Stimulated activated CD8-positive, alpha-beta memory T cell treated with anti-CD3 and anti-CD28 coated beads, Interleukin-4, amount 100 ng/mL, for 1 hour (primary cell): ENCODE measurements at places on chromosomes 5 and 9.

GRCh38 chr9:27090231-27090630 is 18.8 kb upstream of the TEK start:
- no peak for DNase-seq

DNA sequence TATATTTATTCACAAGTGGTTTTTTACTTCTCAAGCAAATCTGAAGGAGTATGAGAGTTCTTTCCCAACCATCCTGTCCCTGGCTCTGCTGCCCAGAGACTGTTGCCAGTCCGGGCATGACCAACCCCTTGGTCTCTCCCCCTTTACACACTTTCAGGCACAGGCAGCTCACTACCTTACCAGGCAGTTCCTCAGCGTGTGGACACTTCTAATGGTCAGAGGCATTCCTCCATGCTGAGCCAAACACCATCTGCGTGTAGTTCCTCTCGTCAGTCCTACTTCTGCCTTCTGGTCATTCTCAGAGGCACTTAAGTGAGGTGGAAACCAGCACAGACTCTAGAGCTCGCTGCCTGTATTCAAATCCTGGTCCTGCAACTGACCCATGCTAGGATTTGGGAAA is 56.1 kb downstream of the TSTD2 start:
- no peak for DNase-seq

DNA sequence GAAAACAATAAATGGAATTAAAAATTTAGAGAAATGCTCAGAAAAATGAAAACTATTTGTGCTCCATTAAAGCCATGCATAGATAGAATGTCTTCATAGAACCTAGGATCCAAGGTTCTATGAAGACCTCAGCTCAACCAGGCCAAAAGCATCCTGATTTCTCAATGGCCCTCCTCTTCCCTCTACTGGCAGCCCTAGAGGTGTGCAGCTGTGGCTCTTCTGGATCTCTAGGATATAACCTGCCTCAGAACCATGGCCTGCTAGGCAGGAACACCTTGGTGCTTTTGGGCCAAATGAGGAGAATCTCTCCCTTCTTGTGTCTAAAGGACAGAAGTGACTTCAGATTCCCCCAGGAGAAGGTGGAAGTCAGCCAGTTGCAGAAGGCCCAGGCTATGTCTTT is 15.1 kb downstream of the IFNA1 start:
- DNase-seq = no peak

DNA sequence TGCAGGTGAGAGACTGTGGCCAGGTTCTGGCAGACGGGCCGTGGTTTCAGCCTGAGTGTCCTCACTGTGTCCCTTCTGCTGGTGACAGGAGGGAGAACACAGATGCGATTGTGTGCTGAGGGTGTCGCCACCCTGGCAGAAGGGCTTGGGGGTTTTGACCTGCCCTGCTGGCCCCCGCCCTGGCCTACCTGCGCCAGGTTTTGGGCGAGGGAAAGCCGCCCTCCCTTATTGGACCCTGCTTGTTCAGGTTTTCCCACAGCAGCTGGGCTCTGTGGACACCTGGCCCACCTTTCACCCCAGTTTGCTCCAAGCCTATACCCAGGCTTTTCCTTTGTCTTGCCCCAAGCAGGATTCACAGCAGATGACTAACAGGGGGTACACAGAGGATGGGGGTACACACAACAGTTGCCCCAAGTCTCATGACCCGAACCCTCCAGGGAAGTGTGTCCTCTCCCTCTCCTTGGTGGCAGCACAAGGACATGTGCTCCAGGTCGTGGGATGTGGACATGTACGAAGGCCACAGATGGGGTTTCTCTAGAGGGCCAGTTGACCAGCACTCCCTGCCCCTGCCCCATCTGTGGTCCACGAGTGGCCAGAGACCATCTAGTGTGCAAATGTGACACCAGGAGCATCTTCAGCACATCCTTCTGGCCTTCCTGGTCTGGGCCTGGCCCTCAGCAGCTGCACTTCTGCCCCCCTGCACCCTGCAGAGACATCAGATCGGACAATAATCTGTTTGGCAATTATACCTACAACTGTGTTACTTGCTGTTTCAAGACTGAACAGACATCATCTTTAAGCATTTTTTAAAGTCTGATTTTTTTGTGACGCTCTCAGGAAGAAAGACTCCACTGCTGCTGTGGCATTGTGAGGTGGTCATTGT is 265.8 kb upstream of the IRX4 start:
- no peak for DNase-seq

DNA sequence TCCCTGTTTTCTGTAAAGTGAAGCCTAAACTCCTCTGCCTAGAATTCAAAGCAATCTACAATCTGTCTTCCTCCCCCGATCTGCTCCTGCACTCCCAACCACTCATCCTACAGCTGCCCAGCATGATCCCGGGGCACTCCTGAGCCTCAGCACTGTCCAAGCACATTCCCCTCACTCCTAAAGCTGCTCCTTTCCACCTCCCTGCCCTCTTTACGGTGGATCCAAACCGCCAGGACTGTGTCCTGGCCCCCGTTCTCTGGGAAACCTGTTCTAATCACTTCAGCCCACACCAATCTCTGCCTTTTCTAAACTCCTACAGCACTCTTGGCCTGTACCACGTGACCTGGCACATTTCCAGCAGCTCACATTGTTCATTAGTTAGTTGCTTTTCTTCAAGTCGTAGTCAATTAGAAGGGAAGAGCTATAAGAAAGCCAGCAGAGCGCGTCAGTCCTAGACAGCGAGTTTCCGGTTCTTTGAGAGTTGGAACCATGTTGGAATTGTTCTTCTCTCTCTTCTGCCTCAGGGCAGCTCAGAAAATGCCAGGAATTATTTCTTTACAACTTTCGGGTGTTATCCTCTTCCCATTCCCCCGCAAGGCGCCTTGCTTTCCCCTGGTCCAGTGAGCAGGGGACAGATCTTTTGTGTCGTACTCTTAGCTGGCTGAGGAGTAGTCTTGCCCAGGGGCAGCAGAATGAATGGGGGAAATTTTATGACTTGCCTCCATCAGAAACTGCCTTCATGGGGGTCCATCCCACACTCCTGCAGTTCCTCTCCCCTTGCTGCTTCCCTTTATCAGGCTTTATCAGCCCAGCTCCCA is 60.7 kb downstream of the NRG2 start:
- DNase-seq = no peak
